Right ventricle myocardium superior (tissue), 1 donor: ENCODE measurements at places on chromosomes 2 and 18. TPM values are rescaled to one million over a fixed set of nuclear protein-coding genes. Genes with fewer than 3 reads are reported as not detected.

GRCh38 chr2:149104221-149104620, 65.7 kb downstream of the LYPD6B start:
- no peak for DNase-seq

DNA sequence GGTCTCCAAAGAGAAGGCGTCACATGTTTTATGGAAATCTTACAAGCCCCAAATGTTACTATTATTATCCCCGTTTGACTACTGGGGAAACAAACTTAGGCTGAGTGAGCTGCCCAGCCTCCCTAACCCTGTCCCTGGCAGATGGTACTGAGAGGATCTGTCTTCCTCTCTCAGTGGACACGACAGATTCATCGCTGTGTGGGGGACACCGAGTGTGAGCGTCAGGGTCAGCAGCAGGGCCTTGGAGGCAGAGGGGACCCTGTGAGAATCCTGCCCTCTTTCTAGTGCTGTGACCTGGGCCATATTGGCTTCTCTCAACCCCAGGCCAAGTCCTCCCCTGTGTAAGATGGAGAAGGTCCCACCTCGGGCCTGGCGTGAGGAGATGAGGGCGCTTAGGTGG, 27.1 kb upstream of the SMAD7 start:
- no peak for DNase-seq

DNA sequence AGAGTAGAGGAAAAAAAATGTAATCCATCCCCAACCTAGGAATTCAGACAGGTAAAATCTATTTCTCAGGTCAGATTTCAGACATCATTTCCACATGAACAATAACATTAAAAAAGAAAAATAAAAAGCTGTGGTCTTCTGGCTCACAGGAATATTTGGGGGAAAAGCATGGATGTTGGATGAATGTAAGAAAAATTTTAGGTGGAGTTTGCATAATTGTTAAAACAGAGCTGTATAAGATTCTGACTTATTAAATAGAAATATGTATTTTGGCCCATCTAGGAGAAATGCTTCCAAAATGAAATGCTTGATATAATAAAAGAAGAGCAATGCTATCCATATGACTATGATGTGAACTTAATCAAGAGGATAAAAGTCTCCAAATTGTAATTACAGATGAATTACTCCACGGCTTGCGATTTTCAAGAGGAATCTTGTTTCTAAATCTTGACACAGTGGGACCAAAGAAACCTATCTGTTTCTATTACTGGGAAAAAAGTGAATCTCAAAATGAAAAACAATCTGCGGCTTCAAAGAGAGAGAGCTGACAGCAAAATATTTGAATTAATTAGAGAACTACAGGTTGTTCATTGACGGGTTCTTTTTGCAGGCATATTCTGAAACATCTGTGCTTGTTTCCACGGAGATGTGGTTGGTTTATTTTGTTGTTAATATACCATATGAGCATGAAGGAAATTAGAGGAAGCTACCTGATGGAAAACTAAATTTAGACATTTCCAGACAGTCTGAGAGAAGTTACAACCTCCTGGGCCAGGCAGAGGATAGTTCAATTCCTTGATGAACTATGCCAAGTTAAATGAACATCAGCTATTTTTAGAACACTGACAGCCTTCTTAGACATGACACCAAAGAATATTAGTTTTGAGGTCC, 468.7 kb downstream of the PID1 start:
- no peak for DNase-seq

The TSHZ1 gene
- total RNA-seq = 24.0 TPM

- DNase-seq = peak; percentile 56
These were observed 542.8 kb upstream of the ID2 start for GRCh38 chr2:8138923-8139667.

DNA sequence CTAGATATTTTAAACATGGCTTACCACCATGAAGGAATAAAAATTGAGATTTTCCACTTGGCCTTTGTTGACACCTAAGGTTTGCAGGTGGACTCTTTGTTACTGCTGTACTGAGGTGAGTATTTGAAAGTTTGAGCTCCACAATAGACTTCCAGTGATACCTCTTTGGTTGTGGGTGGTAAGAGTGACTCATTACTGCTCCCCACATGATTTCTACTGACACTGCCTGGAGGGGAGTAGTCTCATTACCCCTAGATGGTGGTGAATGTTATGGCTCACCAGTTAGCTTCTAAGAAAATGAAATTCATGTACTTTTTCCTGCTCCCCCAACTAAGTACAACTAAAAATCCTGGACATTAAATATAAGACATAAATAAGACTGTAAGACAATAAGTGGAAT, 1183.1 kb upstream of the TMEFF2 start:
- no peak for DNase-seq

GRCh38 chr2:66481100-66481549, 46.2 kb downstream of the MEIS1 start:
- no peak for DNase-seq

The AQP12A gene
- total RNA-seq = not detected

GRCh38 chr18:23144640-23145039, 9.4 kb downstream of the CABLES1 start:
- DNase-seq = no peak
